ENCODE measurements at places on chromosomes 13 and 19.

GRCh38 chr13:57409656-57410055 is 221.9 kb upstream of the PCDH17 start:
- no peak for DNase-seq

GRCh38 chr13:60012488-60012887 is 151.2 kb downstream of the DIAPH3 start:
- no peak for DNase-seq

- DNase-seq: no peak
These were observed 329.7 kb downstream of the UQCRFS1 start for GRCh38 chr19:28883241-28883693.

DNA sequence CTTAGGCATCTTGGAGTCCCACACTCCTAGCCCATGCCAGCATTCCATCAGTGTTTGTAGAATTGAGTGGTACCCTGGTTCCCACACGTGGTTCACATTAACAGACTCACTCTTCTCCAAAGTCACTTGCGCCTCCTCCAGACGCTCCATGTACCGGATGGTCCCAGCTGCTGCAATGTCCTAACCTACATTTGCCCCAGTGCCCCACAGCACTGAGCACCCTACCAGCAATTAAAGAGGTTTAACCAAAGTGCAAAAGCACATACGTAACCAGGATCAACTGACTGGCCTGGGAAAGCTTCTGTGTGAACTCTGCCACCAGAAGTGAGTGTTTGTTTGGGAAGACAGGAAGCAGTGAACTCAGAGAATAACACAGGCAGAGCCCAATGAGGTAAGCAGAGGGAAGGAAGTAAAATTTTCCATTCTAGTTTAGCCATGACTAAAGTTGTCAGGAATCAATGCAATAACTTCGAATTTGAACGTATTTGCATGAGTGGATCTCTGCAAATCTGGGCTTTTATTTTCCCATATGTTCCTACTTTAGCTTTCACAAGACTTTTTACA is 7.3 kb upstream of the MEDAG start:
- no peak for DNase-seq

- DNase-seq: no peak
These were observed 58.9 kb upstream of the GJB6 start for GRCh38 chr13:20291037-20291436.

All from NCI-H345 (cell line).